ENCODE measurements at places on chromosomes 2 and 18.

- DNase-seq = no peak
Measured at GRCh38 chr2:96163415-96163767, 18.2 kb upstream of the DUSP2 start.

DNA sequence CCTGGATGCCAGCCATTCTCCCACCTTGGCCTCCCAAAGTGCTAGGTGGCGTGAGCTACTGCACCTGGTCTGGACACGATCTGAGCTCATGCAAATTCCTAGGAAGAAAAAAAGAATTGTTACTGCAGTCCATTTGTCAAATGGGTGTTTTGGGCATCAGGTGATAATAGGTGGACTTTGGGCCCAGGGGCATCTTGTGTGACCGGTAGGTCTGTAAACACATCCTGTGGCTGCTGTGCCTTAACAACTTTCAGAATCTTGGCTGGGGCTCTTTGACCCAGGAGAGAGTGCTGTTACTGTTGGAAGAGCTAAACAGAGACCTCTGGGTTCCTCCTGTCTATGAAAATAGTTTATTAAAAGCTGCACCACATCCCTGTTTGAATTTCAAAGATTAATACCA lies 34.9 kb upstream of the TFCP2L1 start:
- no peak for DNase-seq

- DNase-seq = no peak
Measured at GRCh38 chr2:47916412-47916811, 10.1 kb upstream of the FBXO11 start.

- no peak for DNase-seq
Measured at GRCh38 chr18:57437402-57437765, 2.2 kb downstream of the ONECUT2 start.

DNA sequence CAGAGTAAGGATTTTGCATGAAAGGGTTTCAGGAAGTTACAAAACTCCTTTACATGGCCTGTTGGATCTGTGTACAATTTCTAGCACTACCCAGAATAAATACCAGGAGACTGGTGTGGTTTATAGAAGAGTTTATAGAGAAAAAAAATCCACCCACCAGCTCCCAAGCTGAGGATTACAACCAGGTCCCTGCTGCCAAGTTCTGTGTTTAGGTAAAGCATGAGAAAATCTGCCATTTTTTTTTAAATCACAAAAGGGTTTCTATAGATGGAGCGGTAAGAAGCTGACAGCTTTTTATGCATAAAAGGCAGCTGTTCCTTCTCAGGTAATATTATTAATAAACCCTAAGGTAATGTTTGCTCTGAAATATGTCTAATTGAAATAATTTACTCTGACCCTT lies 545.4 kb upstream of the ZEB2 start:
- DNase-seq = no peak

- no peak for DNase-seq
Measured at GRCh38 chr18:13660510-13660909, 65.8 kb downstream of the FAM210A start.

DNA sequence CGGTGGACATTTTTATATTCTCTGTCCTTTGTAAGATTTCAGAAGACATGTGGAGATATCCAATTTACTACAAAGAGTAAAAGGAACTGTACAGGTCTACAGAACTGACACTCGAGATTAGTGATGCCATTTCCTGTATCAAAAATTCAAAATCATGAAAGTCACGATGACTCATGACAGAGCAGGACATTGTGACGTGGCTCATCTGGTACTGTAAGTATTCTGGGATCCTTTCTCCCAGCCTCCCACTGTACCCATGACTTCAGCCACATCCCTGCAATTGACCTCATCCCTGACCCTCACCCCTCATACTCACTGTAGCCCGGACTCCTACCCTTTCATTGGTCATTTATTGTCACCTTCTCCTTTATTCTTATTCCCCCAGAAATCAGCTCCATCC lies 736.5 kb downstream of the EPHA4 start:
- DNase-seq = peak; percentile 58

DNA sequence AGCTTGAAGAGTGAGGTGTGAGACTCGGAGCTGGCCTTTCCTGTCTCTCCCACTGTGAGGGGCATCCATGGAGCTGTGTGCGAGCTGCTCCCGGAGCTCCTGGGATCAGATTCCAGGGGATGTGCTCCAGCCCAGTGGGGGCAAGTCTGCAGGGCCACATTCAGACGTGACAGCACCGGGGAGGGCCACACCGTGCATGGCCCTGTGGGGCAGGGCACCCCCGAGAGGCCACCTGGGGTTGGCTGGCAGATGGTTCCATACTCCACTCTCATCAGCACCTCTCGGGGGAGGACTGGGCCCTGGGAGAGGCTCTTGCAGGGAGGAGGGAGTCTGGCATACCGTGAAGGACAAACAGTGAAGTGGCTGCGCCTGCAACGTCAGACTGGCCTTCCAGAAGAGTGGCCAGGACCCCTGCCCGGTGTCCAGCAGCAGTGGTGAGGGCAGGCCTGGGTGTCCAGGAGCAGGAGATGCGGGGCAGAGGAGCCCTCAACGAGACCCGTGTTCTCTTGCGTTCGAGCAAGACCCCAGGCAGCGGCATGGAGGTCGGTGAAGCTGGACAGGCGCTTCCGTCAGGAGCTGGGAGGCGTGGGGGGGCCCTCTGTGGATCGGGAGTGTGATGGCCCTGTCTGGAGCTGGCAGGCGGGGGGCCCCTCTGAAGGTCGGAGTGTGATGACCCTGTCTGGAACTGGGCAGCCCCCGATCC lies 84.3 kb downstream of the ASB1 start:
- DNase-seq = no peak

- DNase-seq = no peak
Measured at GRCh38 chr2:84878459-84878858, 2.4 kb downstream of the TRABD2A start.

DNA sequence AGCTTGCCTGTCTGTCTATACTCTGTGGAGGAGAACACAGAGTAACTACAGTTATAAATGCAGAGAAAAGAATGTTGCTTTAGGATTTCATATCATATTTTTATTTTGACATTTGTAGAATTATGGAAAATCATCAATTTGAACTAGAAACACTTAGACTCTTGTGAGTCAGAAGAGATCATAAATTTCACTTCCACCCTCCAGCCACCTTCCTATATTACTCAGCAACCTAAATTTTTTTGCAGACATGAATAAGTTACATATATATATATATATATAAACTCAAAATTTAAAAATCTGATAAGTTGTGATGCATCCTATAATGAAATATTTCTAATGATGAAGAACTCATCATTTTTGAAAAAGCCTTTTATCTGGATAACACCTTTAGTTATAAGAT lies 172.3 kb downstream of the PIEZO2 start:
- no peak for DNase-seq

Data from epithelial cell of esophagus (primary cell).